ENCODE measurements at places on chromosomes 7 and 10.

DNA sequence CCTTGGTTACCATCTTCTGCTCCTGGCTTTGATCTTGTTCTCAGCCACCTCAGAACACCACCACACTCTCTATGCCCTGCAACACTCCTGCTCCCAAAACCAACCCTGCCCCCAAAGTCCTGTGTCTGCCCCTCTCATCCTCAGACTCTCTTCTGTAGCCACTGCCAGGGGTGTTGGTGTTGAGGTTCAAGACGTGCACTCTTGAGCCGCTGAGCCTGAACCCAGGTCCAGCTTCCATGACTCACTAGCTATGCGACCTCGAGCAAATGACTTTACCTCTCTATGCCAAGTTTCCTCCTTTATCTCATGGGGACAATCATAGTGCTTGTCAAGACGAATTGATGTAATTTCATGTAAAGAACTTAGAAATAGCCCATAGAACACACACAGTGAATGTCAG is 840 bp upstream of the ATP6V0A4 start:
- no peak for DNase-seq

- no peak for DNase-seq
Measured at GRCh38 chr7:115494529-115495147, 535.9 kb downstream of the TFEC start.

DNA sequence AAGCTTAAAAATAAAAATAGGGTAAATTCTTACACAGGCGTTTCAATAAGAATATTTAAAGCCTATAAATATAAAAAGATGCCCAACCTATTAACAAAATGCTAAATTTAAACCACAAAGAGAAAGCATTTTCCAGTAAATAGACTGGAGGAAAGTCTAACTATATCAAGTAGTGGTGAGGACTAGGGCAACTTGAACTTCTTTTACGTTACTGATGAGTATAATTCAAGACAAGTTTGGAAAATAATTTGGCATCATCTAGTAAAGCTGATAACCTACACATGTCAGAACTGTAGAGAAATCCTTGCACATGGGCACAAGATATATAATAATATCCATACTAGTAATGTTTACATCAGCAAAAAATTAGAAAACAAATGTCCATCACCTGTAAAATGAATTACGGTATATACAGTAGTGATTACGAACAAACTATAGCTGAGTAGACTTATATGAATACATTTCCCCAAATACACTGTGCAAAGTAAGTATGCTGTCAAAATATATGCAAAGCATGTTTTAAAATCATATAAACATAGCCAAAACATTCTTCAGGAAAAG is 27.4 kb downstream of the CRPPA start:
- DNase-seq, result no peak

- peak; percentile 73 for DNase-seq
Measured at GRCh38 chr10:79401015-79401921, 44.2 kb downstream of the ZCCHC24 start.

DNA sequence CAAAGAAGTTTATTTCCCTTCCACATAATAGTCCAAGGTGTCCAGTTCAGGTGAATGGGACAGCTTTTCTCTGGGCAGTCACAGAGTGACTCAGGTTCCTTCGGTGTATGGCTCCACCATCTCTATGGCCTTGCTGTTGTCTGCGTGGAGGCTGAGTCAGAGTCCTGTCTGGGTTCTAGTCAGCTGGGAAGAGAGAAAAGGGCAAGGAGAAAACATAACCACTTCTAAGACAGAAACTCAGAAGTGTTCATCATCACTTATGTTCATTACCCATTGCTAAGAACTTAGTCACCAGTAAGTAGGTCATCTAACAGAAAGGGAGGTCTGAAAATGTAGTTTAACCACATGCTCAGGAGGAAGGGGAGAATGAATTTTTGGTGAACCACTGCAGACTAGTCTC is 32.4 kb upstream of the CCDC7 start:
- DNase-seq, result peak; percentile 88

DNA sequence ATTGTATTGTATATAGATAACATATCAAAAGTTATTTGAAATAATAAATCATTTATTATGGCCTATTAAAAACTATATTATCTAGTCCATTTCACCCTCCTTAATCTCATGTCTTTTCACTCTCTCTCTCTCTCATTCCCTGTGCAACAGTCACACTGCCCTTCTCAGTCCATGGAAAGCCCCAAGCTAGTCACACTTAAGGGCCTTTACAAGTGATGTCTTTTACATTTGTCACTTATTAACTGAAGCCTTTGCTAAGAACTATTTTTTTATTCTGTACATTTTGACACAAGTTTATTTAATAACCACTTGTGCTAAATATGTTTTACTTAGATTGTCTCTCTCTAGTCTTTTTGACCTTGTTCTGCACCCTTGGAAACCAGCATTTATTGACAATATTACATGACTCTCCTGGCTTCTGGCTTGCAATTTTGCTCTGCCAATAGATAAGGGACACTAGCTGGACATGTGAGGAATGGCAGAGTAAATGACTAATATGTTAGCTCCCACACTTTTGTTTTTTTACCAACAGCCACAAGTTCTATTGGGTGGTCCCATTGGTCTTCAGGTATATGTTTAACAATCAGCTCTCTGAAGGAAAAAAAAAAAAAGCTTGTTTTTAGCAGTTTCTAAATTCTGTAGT is 706.8 kb upstream of the POT1 start:
- DNase-seq, result no peak

DNA sequence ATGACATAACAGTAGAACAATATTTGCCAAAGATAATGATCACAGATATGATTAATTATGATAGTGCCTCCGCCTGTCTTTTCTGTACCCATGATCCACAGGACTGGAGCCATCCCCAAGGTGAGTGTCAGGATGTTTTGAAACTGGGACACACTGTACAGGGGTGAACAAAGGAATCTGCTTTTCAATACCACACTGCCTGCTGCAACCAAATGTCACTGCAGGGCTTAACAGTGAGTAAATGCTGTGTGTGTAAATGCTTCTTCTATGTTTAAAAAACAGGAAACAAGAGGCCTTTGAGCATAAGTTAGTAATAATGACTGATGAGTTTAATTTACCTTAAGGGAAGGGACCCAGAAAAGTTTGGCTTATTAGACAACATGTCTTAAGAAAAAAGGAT is 65.2 kb downstream of the HBP1 start:
- no peak for DNase-seq

DNA sequence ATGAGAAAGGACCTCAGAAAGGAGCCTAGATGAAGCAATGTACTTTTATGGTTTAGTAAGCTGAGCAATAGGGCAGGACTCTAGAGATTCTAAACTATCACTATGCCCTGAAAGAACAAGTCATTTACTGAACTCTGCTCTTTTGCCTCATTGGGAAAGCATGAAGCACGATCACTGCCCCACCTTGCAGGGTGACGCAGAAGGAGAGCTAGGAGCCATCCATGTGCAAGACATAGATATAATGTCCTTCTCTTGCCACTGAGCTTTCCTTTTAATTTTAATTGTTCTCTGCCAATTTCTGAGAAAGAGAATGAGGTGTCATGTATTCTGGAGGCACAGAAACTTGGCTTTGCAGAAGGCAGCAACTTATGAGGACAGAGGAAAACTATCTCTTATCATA is 108.3 kb downstream of the SORCS1 start:
- DNase-seq, result no peak

GRCh38 chr7:6020371-6021286 is 10.5 kb upstream of the ANKRD61 start:
- DNase-seq, result no peak

GRCh38 chr7:42183547-42183946 is 53.5 kb downstream of the GLI3 start:
- DNase-seq, result peak; percentile 23

GRCh38 chr10:106360870-106361269 is 803.6 kb downstream of the SORCS1 start:
- peak; percentile 93 for DNase-seq
